ENCODE measurements at places on chromosomes 4 and X.

DNA sequence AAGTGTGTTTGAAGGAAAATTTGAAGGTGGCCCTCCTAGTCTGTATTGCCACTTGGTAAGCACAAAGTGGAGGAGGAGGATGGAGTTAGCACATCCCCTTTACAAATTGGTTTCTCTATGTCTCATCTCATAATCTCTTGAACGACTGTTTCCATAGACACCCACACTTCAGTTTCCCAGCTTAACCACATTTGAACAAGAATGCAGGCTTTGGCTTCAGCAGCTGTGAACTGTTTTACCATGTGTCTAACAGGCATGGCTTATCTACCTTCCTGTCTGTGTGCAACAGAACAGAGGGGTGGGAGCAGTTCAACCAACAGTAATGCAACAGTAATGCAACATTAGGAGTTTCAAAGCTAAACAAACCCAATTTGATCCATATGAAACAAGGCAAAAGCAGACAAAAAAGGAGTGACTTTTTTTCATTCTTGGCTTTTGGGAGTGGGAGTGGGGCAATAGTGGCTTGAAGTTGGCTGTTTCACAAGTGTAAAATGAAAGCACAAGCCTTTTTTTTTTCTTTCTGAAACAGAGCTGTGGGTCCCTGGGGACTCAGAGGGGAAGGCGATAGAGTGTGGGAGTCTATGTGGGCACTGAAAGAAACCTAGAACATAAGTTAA, 108.0 kb downstream of the ITM2A start:
- peak; percentile 21 for DNase-seq

GRCh38 chrX:86604607-86605006, 456.4 kb downstream of the DACH2 start:
- DNase-seq, result no peak

DNA sequence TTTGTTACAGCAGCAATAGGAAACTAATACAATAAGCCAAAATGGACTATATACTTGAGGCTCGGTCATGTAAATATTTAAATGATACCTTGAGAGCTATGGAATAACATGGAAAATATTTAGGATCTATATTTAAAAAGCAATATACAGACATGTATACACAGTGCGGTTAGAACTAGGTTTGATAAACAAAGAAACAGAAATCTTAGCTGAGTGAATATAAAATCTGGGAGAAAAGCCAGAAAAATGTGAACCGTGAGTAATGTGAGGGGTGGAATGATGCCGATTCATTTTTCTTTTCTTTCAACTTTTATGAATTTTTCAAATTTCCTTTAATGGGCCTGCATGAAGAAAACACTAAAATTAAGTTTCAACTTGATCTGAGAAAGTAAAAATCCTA, 104.1 kb downstream of the ATXN3L start:
- DNase-seq, result no peak

GRCh38 chr4:85302756-85303155, 172.2 kb upstream of the ARHGAP24 start:
- no peak for DNase-seq

- no peak for DNase-seq
These were observed 40.3 kb upstream of the GLRA3 start for GRCh38 chr4:174869339-174869738.

- DNase-seq, result no peak
These were observed 208.6 kb downstream of the SPOCK3 start for GRCh38 chr4:167025670-167026069.

DNA sequence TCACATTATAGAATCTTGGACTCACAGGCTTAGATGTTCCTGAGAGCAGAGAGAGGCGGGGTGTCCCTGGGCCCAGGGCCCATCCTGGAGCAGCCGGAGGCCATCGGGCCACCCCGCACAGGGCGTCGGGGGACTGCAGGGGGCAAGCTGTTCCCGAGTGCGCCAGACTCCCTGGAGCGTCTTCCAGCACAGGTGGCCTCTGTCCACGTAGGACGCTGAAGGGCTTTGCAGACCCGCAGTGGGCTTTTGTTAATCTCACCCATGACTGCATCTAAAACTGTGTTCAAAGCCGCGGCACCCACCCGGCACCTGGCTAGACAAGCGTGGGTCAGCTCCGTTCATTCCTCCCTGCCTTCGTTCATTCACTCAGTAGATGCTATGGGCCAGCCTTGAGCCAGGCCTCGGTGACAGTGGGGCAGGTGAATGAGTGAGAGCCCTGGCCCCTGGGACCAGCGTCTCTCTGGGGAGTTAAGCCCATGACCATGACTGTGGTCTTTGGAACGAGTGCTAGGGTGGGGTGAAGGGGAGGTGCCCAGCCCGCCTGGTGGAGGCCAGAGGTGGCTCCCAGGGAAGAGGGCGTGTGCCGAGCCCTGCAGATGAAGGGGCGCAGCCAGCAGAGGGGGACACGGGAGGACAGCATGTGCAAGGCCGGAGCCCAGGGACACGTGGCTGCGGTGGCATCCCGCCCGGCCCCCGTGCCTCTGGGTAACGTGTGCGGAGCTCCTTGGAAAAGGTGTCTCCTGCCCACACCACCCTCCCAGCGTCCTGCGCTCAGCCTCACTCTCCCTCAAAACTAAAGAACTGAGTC, 98.3 kb downstream of the HMX1 start:
- DNase-seq, result no peak

DNA sequence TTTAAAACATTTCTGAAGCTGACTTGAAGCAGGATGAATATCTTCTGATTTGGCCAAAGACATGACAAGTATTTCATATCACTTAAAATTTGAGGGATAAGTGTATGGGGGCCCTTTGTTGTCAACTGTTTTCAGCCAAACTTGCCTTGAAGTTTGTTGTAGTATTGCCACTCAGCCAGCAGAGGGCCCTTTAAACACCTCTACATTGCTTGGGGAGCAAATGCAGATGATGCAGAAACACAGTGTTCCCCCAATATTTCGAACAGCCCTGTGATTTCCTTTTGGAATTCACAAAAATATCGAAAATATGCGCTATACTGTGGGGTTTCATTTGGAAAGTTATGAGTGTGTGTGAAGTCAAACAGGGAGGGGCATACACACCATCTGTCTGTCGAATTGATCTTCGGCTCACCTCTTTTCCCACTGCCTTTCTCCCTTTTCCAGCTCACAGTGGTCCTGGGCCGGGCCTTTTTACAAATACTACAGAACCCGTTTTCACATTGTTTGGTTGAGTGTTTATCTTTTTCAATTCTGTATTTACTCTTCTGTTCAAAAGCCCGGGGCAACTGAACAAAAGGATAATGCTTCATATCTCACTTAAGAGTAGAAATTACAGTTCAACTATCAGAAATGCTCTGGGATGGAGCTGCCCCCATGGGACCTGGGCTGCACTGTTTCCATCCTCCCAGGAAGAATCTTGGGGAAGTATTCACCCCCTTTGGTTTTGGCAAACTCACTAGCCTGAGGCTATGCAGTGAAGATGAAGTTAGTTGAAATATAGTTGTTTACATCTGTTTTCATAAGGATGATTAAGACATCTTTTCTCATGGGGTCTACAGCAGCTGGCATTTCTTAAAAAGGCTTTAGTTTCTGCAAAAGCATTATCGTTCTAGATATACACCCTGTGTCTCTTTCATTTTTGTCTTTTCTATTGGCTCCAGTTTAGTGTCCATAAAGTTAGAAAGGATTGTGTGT, 137.6 kb downstream of the EGF start:
- DNase-seq, result peak; percentile 8

- no peak for DNase-seq
These were observed 143.5 kb downstream of the TSPAN5 start for GRCh38 chr4:98514741-98515469.

DNA sequence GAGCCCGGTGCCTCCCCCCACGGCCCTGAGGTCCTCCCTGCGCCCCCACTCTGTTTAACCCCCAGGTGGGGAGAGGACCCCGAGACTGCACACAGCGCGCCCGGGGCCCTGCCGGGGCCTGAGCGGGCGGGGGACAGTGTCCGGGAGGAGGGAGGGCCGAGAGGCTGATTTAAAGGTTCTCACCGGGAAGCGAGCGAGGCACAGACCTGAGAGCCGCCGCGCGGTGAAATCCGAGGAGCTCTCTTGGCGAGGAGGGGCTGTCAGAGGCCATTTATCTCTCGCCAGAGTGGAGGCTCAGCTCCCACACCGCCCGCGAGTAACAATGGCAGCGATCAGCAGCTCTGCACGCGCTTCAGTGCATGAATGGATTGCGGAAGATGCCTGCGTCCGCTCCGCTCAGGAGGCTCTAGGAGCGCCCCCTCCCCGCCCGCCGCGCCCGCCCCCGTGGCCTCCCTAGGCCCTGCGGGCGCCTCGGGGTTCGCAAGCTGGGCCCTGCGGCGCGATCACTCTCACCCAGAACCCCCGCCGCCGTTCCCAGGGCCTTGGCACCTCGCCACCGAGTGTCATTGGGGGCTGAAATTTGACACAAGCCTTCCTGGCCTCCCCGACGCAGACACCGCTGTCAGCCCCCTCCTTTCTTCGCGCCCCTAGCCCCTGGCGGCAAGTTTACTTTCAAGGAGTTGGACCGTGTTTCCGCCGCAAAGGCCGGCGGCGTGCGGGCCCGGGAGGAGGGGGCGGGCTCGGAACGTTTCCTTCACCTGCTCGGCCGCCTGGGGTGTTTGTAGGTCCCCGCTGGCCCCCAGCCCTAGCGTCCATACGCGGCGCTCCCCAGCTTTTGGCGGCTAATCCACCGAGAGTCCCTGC, 48.7 kb upstream of the BCOR start:
- no peak for DNase-seq

- no peak for DNase-seq
These were observed 24.9 kb upstream of the DCHS2 start for GRCh38 chr4:154516318-154517029.

All from activated T-helper 1 cell treated with anti-CD3 and anti-CD28 coated beads, Interleukin-2, amount 50 U/mL, for 16 hours (primary cell).